Stimulated activated CD8-positive, alpha-beta memory T cell treated with anti-CD3 and anti-CD28 coated beads, Interleukin-12 subunit alpha, Interleukin-12 subunit beta, amount 100 ng/mL, for 1 hour (primary cell): ENCODE measurements at places on chromosomes 11 and 22.

- DNase-seq: no peak
Observed at GRCh38 chr11:109088086-109088485, 333.9 kb upstream of the C11orf87 start.

- DNase-seq: no peak
Observed at GRCh38 chr11:2165571-2165970, 4.6 kb upstream of the INS start.

GRCh38 chr11:81942646-81943045, 791.0 kb downstream of the FAM181B start:
- DNase-seq: no peak

- DNase-seq: no peak
Observed at GRCh38 chr11:93493252-93493897, 49.8 kb downstream of the SMCO4 start.

GRCh38 chr11:118156531-118157185, 4.0 kb upstream of the SCN4B start:
- no peak for DNase-seq

GRCh38 chr11:16898274-16898985, 115.8 kb downstream of the PLEKHA7 start:
- no peak for DNase-seq

DNA sequence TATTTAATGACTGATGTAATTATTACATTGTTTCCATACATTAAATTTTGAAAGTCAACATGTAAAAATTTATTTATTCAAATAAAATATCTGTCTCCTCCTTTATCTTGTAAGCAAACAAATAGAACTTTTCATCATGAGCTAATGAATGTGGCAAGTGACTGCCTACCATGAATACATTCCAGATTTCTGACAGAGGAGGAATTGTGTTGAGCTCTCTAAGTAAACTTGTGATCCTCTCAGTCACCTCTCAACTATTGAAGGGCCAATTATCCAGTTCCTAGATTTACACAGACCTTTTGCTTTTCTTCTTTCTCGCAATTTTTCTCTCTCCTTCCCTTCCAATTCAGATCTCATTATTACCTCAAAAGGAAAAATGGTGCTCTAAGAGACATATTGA, 21.5 kb downstream of the PRRG4 start:
- no peak for DNase-seq

- no peak for DNase-seq
Observed at GRCh38 chr11:10265936-10266335, 28.1 kb downstream of the SBF2 start.

DNA sequence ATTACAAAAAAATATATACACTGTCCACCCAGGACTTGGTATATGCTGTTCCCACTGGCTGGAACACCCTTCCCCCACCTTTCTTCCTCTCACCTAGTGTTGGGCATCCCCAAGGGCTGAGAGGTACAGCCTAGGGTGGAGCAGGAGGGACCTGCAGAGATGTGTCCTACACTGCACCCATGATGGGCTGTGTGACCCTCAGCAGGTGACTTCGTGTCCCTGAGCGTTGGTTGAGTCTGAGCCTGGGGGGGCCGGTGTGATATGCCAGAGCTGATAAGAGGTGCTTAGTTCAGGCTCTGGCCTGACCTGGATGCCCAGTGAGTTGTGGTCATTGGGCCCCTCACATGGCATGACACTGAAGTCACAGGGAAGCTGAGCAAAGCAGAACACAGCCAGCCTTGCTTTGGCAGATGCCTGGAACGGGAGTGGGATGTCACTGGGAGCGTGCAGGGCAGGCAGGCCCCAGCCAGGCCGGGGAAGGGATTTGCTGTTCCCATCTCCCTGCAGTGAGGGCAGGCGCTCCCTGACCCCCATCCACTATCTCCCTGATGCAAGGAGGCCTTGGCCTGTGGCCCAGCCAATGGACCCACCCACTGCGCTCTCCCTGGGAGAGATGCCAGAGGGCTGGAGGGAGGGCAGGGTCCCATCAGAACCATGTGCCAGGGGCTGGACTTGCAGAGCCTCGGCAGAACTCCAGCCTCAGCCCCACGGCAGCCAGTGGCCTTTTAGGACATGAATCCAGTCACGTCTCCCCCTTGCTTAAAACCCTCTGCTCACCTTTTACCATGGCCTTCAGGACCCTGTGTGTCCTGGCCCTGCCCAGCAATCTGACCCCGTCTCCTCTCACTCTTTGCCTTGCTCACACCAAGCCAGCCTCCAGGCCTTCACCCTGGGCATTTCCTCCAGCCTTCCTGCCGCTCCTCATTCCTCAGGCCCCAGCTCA, 138.9 kb downstream of the MN1 start:
- no peak for DNase-seq

DNA sequence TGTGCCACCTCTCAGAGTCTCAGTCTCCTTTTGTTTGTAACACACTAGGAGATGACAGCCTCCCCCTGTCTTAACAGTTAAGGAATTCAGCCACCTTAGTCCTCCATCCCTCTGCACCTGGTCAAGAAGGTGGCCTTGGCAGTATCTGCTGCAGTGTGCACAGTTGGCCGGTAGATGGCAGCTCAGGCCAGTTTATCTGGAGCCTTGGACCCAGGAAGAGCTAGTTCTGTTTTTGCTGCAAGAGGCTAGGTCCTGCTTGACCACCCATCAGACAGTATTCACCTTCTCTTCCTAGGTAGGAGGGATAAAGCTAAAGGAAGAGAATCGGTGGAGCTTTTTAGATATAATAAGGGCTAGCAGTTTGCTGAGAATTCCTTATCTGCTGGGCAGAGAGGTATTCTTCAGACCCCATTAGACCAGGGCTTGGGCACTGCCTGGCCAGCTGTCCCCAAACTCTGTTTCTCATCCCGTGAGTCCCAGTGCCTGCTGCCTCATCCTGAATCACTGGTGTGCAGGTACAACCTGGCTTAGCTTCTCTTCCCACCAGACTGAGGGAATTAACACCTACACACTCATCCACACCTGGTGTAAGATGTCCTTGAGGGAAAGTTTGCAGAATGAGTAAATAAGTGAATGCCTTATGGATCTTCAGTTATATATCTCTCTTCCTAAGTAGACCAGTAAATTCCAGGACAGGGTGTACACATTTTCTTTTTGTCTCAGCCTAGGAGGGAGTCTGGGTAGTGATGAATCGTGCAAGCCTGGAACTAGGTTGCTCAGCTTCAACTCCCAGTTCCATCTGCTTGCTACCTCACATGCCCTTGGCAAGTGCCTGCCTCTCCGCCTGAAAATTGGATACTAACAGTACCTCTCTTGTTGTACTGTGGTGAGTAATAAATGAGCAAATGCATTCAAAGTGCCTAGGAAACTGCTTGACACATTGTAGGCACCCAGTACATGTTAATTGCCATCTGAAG, 70.8 kb upstream of the NARS2 start:
- peak; percentile 36 for DNase-seq

GRCh38 chr11:104907521-104908185, 9.4 kb upstream of the CASP12 start:
- DNase-seq: no peak

GRCh38 chr11:96052921-96053651, 129.2 kb upstream of the MTMR2 start:
- no peak for DNase-seq

DNA sequence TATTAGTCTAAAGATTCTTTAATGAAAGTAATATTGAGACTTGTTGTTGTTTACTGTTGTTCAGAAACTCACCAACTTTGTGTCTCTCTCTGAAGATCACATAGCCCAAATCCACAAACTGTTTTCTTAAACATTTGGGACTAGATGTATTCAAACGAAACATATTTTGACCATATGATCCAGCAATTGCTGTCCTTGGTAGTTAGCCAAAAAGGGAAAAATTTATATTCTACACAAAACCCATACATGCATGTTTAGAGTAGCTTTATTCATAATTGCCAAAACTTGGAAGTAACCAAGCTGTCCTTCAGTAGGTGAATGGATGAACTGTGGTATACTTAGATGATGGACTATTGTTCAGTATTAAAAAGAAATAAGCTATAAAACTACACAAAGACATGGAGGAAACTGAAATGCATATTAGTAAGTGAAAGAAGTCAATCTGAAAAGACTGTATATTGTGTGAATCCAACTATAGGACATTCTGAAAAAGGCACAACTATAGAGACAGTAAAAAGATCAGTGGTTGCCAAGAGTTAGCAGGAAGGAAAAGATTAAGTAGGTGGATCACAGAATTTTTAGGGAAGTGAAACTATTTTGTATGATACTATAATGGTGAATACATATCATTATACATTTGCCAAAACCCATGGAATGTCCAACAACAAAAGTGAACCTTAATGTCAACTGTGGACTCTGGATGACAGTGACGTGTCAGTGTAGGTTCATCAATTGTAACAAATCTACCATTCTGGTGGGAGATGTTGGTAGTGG, 442.9 kb downstream of the INSC start:
- DNase-seq: no peak

DNA sequence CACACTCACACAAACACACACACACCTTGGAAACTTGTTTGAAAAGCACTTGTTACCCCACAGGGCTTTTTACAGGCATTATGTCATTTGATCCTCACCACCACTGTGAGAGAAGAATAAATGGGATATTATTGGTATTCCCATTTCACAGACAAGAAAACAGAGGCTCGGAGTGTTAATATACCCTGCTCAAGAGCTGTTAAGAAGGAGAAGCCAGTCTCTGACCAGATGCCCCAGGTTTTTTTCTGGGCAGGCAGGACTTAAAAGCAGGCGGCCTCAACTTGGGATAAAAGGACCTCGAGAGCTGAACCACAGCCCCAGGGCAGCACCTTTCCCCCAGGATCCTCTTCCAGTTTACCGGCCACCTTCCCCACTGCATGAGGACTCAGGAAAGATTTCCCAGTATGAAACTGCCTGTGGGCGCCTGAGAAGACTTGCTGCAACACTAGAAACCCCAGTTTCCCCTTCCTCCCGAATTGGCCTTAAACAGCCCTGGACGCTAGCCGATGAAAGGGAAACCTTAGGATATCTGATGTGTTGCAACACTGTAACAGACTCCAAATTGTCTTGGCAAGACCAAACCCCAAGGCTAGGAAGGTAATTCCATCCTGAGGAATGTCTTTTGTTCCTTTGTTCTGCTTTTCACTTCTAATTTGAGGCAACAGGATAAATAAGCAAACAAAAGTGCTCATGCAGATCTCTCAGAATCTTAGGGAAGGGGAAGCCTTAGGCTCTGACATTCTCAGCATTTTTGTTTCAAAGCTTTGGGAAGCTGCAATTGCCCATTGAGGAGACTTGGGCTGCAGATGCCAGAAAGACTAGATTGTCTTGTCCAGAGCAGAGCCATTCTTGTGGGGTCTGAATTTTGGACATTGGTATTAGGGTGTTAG, 173.5 kb downstream of the TRIM29 start:
- no peak for DNase-seq

DNA sequence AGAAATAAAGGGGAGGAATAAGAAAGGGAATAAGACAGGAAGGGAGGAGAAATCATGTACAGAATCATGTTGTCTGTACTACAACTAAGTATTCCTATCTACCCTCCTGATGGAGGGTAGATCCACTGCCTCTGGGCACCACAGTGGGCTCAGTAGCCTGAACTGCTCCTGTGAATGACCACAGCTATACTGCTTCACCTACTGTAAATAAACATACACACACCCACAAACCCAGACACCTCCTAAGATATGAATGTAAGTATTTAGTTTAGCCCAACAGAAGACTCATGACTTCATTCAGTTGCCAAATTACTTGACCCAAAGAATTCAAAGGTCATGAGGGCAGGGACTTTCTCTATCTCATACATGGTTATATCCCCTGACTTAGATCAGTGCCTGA, 177.3 kb upstream of the C11orf58 start:
- DNase-seq: no peak

- DNase-seq: no peak
Observed at GRCh38 chr22:26322179-26322905, 106.7 kb upstream of the ASPHD2 start.

DNA sequence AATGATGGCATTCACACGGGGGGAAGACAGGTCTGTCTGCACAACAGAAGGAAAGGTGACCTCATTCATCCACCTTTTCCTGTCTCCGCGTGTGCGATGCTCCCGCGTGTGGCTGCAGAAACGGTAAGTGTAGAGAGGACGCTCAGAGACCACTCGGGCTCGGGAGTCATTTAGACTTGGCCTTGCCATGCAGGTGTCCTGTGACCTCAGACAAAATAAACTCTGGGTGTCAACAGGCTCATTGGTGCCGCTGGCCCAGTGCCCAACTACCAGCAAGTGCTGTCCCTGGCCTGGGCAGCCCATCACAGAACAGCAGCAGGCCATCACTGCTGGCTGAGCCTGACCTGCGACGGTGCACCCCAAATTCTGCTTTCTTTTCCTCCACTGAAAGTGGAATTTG, 48.1 kb upstream of the ARFGAP3 start:
- DNase-seq: no peak

DNA sequence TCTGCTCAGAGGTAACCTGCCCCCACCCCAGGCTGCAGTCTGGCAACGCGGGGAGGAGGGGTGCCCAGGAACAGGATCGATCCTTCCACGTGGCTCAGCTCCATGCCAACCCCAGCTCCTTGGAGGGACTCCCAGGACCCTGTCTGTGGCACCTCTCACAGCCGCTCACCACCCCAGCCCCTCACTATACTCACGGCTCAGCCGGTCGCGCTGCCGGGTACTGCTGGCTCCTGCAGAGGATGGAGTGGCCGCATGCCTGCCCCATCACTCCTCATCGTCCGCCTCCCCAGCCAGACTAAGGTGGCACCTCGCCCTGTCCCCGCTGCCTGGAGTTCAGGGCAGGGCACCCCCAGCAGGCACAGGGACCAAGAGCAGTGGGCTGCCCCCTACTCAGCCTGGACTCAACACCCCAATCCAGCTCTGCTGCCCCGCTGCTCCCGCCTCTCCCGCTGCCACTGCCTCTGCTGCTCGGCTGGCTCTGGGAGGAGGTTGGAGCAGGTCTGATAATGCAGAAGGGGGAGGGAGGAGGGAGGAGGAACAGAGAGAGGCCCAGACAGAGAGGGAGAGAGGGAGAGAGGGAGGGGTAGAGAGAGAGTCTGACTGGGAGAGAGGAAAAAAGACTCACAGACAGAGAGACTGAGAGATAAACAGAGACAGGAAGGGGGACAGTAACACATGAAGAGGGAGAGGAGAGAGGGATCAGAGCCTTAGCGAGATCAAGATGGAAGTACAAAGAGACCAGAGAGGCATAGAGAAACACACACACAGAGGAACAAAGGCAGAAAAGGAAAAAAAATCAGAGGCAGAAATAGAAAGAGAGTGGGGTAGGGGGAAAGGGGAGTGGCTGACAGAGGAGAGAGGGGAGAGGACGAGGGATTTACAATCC, at the start of gene PDE2A:
TSS of gene PDE2A (minus strand) at position 480 of the 886 bp plus-strand sequence. CDS start at position 265, 215 bp downstream.
- DNase-seq: no peak
